ENCODE measurements at places on chromosomes 11 and 22. TPM values are rescaled to one million over a fixed set of nuclear protein-coding genes. Genes with fewer than 3 reads are reported as not detected.

DNA sequence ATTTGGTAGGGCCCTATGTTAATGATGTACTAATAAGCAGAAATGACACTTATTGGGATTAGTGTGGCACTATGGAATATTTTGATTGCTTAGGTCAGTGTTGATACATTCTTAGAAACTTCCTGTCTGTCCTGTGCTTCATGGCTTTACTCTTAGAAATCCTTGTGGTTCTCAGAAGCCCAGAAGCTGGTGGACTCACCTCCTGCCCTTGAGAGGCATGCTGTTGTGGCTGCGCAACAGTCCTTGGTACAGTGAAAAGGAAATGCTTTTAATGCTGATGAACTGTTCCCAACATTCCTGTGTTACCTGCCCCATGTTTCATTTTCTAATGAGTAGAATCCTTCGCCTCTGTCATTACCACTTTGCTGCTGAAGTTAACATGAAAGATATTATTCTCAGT lies 52.4 kb upstream of the MYO18B start:
- no peak for DNase-seq

GRCh38 chr11:23585416-23586104 lies 725.3 kb upstream of the CCDC179 start:
- DNase-seq = no peak

- no peak for DNase-seq
Measured at GRCh38 chr22:46165977-46166376, 15.7 kb downstream of the PPARA start.

DNA sequence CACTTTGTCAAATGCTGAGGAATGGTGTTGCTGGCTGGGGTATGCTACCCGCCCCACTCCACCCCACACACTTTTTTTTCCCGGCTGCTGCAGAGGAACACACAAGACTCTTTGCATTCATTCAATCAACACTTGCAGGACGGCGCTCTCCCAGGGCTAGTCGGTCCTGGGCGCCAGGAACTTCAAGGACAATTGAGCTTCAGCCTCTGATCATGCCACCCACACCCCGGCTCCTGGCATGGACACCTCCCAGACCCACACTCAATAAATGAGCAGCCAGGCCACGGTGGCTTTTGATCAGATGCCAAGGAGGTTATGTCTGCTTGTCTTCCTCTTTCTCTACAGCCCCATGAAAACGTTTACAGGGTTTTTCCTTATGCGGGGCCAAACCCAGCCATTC lies 19.8 kb downstream of the TPST2 start:
- no peak for DNase-seq

DNA sequence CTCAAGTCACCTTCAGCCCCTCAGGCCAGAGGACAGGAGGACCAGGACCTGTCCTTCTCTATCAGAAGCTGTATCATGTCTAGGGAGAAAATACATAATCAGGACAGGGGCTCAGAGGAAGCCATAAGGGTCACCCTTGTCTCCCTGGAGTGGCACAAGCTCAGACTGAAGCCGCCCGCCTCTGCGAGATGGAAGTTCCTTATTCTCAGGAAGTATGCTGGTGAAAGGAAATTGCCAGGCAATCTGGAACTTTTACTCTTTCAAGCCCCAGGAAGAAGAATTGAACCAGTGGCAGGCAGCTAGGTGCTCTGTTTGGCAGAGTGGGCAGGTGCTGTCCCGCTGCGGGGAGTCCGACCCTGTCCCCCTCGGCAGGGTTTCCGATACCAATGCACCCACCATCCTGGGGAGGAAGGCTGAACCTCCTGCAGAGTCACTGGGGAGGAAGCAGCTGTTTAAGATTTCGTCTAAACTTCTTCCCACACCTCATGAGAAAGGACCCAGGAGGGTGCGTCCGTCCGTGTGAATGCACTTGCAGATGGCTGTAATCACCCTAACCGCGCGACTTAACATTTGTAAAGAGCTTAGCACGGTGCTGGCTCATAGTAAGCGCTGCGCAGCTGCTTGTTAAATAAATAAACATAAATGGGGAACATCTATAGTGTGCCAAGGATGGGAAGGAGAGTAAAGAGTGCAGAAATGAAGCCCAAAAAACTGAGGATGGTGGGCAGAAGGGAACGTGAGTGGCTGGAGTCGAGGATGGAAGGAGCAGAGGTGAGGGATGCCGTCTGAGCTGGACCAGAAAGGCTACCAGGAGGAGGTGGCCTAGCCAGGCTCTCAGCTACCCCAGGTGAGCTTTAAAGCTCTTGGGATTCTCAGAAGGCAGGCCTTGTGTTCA lies 5.0 kb upstream of the ANO1 start:
- no peak for DNase-seq

GRCh38 chr11:96384156-96384555 lies 5.6 kb downstream of the CCDC82 start:
- DNase-seq = no peak

DNA sequence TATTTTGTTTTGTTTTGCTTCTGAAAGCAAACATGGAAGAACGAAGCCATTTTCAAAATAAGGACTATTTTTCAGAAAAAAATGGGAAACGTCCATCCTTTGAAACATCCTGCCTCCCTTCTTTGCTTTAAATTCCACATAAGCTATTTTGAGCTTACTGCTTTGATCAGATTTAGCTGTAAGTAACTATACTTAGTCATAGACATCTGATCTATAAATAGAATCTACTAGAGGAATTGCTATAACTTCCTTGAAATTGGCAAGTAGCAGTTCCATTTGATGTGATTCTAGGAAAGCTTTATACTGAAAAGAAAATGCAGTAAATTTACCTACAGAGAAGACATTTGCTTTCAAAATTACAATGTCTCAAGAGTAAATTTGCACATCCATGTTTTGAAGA lies 305.8 kb downstream of the TTC28 start:
- DNase-seq = no peak

NECTIN1 gene
- 7.8 TPM for total RNA-seq

USH1C gene
- not detected for total RNA-seq

NEFH gene
- 0.09 TPM for total RNA-seq

Data from natural killer cell (primary cell).